Fibroblast of the aortic adventitia (primary cell): ENCODE measurements at places on chromosomes 13 and 19.

DNA sequence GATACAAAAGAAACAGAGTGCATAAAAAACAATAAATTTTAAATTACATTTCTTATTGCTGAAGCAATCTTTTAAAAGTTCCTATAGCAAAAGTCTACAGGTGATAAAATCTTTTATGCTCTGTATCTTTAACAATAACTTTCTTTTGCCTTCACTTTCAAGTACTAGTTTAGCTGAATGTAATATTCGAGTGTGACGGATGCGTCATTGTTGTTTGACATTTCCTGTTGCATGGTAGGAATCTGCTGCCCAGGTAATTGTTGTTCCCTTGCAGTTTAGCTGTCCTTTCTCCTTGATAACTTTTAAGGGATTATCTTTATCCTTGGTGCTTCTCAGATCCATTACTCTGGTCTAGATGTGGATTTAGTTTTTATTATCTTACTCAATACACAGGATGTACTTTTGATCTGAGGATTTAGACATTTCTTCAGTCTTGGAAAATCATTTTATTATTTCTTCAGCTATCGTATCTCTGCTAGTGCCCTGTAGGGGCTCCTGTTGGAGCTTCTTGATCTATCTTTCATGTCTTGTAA lies 2.1 kb upstream of the CPB2 start:
- no peak for DNase-seq

DNA sequence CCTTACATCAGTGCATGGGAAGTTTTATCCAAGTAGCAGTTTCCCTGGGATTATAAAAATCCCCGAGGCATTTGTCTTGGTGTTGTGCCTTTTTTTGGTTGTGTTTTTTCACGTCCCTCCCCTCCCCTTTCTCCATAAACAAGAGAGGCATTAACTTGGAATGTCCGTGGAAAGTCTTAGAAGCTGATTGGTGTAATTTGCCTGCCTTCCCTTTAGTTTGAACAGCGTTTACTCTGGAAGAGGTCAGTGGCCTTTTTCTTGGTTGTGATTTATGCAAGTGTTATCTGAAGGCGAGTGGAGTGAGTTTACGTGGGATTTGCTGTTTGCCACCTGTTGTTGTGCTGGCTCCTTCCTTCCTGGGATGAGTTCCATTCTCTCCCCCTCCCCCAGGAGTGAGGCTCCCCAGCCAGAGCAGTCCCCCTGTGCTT lies 7.2 kb downstream of the ACTN4 start:
- no peak for DNase-seq

- peak; percentile 18 for DNase-seq
These were observed 10.2 kb downstream of the TSC22D1 start for GRCh38 chr13:44565881-44566280.

- DNase-seq: peak; percentile 26
These were observed 12.1 kb downstream of the HNRNPUL1 start for GRCh38 chr19:41276231-41276630.

DNA sequence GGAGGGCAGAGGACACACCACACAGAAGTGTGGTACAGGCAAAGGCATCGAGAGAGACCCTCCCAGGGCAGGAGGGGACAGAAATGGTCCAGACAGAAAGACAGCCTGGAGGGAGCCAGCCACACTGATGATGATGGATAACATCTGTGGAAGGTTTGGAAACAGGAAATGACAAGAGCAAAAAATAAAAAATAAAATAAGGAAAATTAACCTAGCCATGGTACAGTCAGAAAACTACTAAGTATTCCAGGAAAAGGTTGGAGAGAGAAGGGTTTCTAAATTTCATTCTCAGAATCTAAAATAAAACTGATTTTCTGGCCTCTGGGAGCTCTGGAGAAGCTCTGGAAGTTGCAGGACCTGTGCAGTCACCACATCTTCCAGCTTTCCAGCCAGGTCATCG lies 115.2 kb upstream of the VSTM2B start:
- DNase-seq: no peak

DNA sequence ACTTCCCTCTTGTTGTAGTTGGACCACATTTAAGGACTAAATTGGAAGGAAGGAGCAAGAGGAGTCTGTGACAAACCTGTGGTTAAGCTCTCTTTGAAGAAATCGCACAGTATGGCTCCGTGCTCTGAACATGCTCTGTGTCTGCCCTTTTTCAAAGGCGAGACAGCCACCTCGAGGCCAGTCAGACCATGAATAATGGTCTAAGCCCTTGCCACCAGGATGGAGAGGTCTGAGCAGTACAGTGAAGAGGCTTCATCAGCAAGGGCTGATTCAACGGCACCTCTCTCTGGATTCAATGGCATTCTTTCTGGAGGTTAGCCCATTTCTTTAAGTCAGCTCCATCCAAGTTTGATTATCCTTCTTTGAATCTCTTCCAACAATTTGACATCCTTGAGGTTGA lies 30.9 kb downstream of the FAM216B start:
- peak; percentile 58 for DNase-seq

DNA sequence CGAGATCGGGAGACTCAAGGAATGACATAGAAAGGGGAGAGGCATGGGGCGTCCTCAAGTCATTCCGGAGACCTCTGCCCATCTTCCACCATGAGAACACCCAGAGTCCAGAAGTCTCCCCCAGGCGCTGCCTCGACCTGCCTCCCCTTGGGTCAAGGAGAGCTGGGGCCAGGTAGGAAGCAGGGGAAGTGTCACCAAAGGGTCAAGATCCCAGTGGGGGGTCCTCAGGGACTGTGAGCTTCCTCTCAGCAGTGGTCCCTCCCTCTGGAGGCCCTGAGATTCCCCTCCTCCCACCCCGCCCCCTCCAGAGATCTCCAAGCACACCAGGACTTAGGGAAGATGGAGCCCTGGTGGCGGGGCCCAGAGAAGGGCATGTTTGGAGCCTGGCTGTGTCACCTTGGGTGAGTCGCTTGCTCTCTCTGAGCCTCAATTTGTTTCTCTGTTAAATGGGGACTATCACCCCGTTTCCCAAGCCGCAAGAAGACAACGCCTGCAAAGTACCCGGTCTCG lies 919 bp downstream of the DACT3 start:
- peak; percentile 25 for DNase-seq

DNA sequence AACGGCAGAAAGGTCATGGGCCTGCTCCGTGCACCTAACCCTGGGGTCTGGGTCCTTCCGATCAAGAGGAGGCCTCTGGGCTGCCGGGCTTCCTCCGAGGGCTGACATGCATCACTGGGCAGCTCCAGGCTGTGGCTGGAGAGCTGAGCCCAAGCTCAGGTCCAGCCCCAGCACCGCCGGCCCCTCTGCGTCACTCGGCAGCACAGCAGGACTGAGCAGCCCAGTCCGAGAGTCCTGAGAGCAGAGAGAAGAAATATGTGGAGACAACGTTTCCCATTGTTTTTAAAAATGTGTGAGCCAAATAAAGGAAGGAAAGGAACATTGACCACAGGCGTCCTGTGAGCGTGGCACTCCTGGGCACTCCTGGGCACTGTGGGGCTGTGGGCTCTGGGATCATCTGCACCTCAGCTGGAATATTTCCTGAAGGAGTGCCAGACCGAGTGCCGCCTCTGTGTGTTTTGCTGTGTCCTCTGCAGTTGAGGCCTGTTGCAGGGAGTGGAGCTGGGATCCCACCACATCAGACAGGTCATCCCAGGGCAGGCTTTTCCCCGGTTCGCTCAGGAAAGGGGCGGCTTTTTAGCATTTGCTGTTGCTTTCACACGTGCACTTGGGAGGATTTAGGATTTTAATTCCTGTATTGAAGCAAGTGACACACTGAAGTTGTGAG lies 37.8 kb upstream of the TFDP1 start:
- peak; percentile 72 for DNase-seq

GRCh38 chr13:110921209-110921608 lies 6.3 kb upstream of the ANKRD10 start:
- DNase-seq: no peak

DNA sequence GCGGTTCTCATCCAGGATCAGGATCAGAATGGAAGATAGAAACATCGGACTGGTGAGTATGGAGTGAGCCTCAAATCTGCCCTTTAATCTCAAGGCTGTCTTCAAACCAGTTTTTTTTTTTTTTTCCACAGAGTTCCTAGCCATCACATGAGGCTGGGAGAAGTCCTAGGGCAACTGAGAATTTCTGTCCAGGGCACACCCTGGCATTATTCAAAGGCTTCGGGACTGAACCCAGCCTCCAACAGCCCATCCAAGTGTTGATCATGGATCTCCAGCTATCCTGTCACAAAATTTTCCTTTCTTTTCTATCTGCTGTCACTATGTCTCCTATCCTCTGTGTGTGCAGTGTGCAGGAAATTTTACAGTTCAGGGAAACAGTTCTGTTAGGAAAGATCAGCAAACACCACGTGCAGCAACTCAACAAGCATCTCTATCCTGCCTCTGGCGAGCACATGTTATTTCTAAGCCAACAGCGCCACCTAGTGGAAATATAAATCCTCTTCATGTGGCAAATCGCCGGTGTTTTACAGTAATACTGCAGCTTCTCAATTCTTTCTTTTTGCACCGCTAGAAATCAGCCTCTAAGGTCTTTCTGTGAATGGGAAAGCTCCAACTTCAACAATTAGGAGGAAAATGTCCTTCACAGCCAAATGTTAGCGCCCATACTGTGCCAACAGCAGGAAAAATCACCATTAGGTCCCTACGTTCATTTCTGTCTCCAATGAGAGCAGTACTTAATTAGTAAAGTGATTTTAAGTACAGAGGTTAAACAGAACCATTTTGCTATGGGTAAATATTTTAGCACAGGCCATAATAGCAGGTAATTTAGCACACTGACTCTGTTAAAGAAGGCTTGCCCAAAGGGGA lies 21.4 kb upstream of the ZNF181 start:
- peak; percentile 92 for DNase-seq

DNA sequence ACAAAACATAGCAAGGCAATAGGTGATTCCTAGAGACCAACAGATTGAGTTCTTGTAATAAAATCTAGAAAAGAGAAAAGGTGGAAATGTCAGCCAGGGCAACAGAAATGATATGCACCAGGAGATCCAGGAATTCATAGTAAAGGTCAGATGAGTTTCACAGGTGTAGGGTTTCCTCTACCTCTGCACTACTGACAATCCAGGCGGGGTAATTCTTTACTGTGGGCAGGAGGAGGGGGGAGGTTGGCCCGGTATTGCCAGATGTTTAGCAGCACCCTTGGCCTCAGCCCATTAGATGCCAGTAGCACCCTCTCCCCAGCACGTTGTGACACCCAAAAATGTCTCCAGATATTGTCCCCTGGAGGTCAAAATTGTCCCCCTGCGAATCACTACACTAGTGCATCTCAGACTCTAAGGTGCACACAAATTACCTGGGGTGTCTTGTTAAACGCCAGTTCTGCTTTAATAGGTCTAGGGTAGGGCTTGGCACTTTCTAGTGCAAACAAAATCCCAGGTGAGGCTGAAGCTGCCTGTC lies 3.5 kb upstream of the UBAC2 start:
- DNase-seq: no peak

GRCh38 chr13:93446238-93446637 lies 219.6 kb downstream of the GPC6 start:
- DNase-seq: no peak

- DNase-seq: no peak
These were observed 97.7 kb upstream of the DOCK9 start for GRCh38 chr13:99075268-99076191.

DNA sequence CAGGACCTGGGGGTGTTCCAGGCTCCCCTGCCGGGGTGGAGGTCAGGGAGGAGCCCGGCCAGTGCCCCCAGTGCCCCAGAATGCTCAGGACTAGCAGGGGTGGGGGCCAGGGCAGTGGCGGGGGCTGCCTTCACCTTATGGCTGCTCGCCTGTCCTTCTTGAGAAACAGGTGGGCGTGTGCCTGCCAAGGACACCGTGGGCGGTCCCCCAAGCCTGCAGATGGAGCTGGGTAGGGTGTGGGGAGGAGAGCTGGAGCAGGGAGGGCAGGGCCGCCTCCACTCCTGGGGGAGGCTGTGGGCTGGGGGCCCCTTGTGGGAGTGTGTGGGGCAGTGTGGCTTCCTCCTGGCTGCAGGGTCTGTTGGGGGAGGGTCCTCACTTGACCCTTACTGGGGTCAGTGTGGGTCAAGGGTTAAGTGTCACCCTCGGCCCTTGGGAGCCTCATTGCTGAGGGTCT lies 160.1 kb downstream of the KDM4B start:
- peak; percentile 28 for DNase-seq

DNA sequence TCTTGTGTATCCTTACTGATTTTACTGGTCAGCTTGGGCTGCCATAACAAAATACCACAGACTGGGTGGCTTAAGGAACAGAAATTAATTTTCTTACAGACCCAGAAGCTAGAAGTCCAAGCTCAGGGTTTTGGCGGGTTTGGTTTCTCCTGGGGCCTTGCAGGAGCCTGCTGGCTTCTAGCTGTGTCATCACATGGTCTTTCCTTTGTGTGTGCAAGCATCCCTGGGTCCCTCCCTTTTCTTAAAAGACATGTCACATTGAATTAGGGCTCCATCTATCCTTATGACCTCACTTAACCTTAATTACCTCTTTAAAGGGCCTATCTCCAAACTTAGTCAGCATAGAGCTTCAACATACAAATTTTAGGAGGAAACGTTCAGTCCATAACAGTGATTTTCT lies 23.4 kb downstream of the UBAC2 start:
- no peak for DNase-seq

DNA sequence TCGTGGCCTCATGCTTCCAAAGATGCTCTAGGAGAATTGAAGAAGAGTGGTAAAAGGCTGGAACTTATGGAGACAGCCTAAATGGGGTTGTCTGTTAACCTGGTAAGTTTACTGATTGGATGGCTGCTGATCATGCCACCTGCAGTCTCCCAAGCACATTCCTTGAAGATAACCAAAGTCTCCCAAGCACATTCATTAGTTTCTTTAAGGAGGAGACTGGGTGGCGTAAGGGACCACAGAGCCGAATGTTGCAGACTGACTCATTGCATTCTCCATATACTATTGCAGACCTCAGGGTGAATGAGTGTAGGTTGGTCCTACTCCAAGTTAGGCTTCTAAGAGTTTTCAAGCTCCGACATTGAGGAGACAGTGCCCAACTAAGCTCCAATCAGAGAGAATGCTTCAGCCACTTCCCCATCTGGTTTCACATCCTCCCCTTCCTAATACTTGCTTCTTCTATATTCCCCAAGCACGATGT lies at the start of gene IGFL3:
TSS of gene IGFL3 (minus strand) at position 51 of the 478 bp plus-strand sequence. CDS start at position 12, 39 bp downstream.
- no peak for DNase-seq

GRCh38 chr13:109773276-109773675 lies 13.1 kb downstream of the IRS2 start:
- DNase-seq: no peak

- no peak for DNase-seq
These were observed 113.1 kb downstream of the FOXO1 start for GRCh38 chr13:40553356-40553755.

DNA sequence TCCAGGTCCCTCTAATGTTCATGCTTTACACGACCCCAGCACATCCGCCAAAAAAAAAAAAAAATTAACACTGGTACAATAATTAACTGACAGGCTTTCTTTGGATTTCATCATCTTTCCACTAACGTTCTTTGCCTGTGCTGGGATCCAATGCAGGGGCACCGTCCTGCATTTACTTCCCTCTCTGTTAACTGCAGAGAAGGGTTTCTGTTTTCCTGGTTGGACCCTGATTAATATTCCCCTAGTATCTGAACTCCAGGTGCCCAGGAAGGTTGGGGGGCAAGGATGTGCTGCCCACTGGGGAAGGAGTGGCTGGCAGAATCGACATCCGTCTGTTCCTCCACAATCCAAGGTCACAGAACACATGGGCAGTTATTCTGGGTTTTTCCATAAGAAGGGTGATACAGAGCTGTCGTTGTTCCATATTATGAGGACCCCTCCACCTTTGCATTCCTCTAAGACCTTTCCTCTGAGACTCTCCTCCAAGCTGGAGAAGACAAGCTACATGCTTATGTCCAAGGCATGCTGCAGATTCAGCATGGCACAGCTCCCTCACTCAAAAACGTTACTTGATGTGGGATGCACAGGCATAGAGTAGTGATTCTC lies 4.5 kb upstream of the LAIR1 start:
- DNase-seq: no peak

- DNase-seq: no peak
These were observed 159.6 kb downstream of the FOXO1 start for GRCh38 chr13:40506592-40507446.
